Fibroblast of the conjunctiva (primary cell): ENCODE measurements at places on chromosomes 6 and 20.

DNA sequence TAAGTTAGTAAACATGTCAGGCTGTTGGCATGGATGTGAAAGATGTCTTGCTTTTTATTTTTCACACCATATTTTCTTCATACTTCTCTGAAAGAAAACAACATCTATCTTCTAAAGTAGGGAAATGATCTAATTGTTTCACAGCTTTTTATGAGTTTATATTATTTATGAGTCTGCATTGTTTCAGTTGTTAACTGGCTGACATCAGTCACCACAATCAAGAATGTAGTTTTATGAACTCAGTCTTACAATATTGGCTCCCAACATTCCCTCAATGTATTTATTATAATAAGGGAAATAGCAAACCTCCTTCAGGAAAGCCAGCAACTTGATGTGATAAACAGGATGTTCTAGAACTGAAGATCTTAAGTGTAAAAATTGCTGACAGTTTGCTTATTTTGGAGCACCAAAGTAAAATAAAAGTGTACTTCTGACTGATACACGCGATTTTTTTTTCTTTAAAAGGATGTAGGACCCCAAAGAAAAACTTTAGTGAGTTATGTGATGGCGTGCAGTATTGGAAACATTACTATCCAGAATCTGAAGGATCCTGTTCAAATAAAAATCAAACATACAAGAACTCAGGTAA, 106.0 kb downstream of the ADGRG6 start:
- DNase-seq, result no peak

- no peak for DNase-seq
Observed at GRCh38 chr20:64001607-64002011, 20.7 kb downstream of the PRPF6 start.

DNA sequence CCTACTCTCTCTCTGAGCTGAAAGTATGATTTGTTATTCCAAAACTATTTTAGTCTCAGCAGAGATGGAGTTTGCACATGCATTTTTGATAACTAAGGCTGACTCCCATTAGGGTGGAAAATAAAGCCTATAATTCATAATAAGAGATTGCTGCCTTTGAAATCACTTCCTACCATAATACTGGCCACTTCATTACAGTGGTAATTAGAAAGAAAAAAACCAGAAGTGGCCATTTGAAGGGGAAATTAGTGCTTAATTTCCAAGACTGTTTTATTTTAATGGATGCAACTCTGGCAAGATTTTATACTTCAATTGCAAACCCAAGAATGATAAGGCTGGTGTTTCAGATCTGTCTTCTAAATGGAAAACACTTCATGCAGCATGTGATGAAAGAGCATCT, 43.4 kb downstream of the SLC35B3 start:
- no peak for DNase-seq

DNA sequence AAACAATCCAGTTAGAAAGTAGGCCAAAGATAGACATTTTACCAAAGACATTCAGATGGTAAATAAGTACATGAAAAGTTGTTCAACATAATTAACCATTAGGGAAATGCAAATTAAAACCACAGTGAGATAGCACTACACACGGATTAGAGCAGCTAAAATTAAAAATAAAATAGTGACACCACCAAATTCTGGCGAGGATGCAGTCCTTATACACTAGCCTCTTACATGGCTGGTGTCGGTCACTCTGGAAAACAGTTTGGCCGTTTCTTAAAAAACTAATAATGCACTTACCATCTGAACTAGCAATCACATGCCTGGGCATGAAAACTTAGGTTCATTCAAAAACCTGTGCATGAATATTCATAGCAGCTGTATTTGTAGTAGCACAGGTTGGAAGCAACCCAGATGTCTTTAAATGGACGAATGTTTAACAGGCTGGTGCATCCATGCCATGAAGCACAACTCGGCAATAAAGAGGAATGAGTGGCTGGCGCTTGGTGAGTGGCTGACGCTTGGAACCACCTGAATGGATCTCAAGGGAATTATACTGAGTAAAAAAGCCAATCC, 77.0 kb downstream of the FAM120B start:
- DNase-seq, result no peak

GRCh38 chr6:116108836-116109235, 8.2 kb downstream of the NT5DC1 start:
- no peak for DNase-seq

DNA sequence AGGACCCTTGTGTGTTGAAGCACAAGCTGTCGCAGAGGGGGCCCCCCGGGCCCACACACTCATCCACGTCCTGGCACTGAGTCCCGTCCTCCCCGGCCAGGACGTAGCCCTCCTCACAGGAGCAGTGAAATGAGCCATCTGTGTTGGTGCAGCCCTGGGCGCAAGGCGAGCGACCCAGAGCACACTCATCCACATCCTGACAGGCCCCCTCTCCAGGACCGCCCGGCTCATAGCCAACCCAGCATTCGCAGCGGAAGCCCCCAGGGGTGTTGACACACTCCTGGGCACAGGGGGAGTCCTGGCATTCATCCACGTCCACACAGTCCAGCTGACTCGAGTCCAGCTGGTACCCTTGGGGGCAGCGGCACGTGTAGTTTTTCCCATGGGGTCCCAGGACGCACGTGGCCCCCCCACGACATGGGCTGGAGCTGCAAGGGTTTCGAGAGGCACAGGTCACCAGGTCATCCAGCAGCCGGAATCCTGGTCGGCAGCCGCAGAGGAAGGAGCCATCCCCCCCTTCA, 1.2 kb downstream of the CD93 start:
- DNase-seq, result no peak

GRCh38 chr20:10519361-10520046, 84.4 kb downstream of the SLX4IP start:
- DNase-seq, result no peak

DNA sequence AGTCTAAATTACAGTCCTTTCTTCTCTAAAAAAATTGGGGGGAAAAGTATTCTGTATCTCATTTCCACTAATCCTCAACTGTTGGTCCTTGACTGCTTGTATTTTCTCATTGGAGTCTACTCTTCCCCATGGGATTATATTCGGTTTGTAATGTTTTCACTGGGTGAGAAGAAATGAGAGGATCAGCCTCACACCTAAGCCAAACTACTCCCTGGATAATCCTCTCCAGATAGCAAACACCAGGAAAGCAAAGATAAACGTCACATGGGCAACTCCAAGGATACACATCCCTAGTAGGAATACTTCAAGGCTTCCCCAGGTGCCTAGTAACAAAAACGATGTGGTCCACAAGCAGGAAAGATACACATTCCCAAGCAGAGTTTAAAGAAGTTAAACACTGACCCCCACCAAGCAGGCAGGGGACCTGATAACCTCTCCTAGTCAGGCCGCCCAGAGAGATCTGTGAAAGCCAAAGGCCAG, 53.9 kb upstream of the SOX4 start:
- no peak for DNase-seq
